ENCODE measurements at places on chromosomes 2 and 18.

- peak overlapping the region; percentile 1 for H3K27ac ChIP-seq
- DNase-seq: peak; percentile 54
- no peaks in the 10 kb centered on the region for H3K36me3 ChIP-seq
- H3K4me3 ChIP-seq: no peak overlapping the region
- H3K27me3 ChIP-seq: no peaks in the 10 kb centered on the region
Observed at GRCh38 chr2:11692966-11693521, 23.0 kb upstream of the NTSR2 start.

DNA sequence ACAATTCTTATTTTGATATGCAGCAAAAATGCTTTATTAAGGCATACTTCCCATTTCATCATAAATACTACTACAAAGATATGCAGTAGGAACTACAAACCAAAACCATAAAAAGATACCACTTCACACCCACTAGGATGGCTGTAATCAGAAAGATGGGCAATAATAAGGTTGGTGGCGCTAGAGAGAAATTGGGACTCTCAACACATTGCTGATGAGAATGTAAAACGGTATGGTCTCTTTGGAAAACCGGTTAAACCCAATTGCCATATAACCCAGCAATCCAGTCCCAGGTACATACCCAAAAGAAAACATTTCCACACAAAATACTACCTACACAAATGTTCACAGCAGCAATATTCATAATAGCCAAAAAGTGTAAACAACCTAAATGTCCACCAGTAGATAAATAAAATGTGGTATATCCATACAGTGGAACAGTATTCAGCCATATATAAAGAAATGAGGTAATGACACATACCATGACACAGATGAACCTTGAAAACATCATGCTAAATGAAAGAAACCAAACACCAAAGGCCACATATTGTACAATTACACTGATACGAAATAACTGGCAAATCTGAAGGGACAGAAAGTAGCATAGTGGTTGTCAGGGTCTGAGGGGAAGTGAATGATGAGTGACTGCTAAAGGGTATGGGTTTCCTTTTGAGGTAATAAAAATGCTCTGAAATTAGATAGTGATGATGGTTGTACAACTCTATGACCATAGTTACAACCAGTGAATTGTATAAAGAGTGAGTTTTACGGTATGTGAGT, 12.7 kb downstream of the SP3 start:
- H3K4me1 ChIP-seq: peaks cover 2% of the 10 kb centered on the region
- no peaks in the 10 kb centered on the region for H3K27me3 ChIP-seq
- H3K4me3 ChIP-seq: no peak overlapping the region
- no peak for DNase-seq
- no peak overlapping the region for H3K27ac ChIP-seq
- peaks cover 23% of the 10 kb centered on the region for H3K36me3 ChIP-seq

- H3K4me1 ChIP-seq: no peaks in the 10 kb centered on the region
- H3K27ac ChIP-seq: peak overlapping the region; percentile 91
- peak overlapping the region; percentile 98 for H3K4me3 ChIP-seq
- DNase-seq: peak; percentile 85
Observed at GRCh38 chr2:207530160-207531031, 634 bp downstream of the CREB1 start.

DNA sequence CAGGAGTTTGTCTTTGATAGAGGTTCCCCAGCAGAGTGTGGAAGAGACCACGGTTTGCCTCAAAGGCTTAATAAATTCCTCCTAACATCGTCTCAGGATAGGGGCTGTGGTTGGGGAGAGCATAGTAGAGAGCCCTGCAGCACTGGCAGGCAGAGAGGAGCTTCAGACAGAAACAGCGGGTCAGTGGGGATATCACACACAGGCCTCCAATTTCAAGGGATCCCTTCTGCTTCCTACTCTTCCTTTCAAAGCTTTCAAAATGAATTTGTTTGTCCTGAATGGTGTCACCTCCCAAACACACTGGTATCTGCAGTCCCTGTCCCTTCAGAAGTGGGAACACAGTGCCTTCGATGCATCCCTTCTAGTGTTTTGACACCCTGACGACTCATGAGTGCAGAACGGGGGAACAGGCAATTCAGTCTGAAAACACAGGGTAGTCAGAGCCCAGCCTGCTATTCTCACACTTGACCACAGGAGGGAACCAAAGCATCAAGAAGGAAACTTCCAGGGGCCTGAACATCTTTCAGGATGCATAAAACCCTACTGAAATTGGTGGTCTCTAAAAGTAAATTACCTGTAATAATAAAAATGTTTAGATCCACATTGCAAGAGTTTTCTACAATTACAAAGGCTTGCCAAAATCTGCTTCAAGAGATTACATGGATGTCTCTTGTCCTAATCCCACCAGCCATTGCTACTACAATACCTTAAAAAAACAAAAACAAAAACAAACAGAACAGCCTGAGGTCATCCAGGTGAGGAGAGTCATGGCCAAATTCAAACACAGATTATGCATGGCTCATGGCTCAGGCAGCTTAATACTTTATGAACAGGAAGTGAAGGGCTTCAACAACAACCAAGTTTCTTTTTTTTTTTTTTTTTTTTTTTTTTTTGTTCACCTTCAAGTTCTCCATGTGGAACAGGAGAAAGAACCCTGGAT, 49.8 kb downstream of the SLC14A2 start:
- no peak overlapping the region for H3K4me3 ChIP-seq
- DNase-seq: no peak
- peaks cover 7% of the 10 kb centered on the region for H3K4me1 ChIP-seq
- no peaks in the 10 kb centered on the region for H3K36me3 ChIP-seq

DNA sequence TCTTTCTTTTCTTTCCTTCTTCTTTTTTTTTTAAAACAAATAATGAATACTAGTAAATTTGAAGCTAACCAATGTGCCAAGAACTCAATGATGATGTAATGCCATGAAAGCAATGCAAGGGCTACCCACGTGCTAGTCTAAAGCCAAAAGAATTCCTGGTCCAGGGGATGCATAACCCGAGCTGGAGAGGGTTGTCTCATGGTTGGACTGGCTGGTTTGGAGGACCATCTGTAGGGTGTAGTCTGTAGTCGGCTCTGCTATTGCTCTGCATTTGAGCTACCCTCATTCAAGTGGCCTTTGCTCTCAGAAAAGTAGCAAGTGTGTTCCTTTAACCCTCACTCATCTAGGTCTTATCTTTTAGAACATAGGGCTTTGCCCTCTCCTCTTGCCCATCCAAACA, 469.6 kb upstream of the CELF4 start:
- no peak for DNase-seq
- H3K27ac ChIP-seq: no peak overlapping the region

- no peak overlapping the region for H3K4me3 ChIP-seq
- no peaks in the 10 kb centered on the region for H3K36me3 ChIP-seq
- H3K27me3 ChIP-seq: no peaks in the 10 kb centered on the region
- no peaks in the 10 kb centered on the region for H3K4me1 ChIP-seq
Observed at GRCh38 chr2:132752421-132753206, 82.6 kb upstream of the LYPD1 start.

GRCh38 chr2:116810645-116811044, 1003.8 kb upstream of the DDX18 start:
- H3K27me3 ChIP-seq: no peaks in the 10 kb centered on the region
- DNase-seq: no peak
- H3K4me1 ChIP-seq: no peaks in the 10 kb centered on the region
- no peak overlapping the region for H3K27ac ChIP-seq
- no peak overlapping the region for H3K4me3 ChIP-seq

DNA sequence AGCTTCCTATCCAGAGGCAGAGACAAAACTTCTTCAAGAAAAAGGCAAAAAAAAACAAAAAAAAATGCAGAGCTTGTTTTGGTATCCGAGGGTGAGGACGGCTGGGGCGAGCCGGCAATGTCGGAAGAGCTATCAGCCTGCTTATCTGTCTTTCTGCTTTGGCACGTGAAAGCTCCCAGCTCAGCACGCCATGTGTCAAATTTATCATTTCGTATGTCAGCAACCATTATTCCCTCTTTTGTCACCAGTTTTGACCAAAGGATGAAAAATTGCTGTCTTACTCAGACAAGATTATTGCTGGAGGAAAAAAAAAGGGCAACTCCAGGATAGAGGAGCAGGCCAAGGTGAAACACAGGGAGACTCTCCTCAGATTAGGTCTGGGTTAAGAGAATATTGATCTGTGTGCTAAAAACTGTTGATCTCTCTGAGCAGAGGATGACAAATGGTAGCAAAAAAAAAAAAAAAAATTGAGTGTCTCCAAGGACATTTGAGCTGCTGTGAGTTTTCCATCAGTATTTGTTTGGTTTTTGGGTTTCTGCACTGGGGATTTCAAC, 532.0 kb upstream of the POU3F3 start:
- H3K27ac ChIP-seq: no peak overlapping the region
- no peak overlapping the region for H3K4me3 ChIP-seq
- no peak for DNase-seq
- H3K4me1 ChIP-seq: no peaks in the 10 kb centered on the region
- no peaks in the 10 kb centered on the region for H3K36me3 ChIP-seq
- H3K27me3 ChIP-seq: no peaks in the 10 kb centered on the region

- H3K27ac ChIP-seq: no peak overlapping the region
- no peak for DNase-seq
- H3K27me3 ChIP-seq: no peaks in the 10 kb centered on the region
- no peaks in the 10 kb centered on the region for H3K36me3 ChIP-seq
Observed at GRCh38 chr2:27721335-27721734, 50.2 kb upstream of the MRPL33 start.

GRCh38 chr18:50410008-50410407, 35.2 kb downstream of the SKA1 start:
- H3K36me3 ChIP-seq: no peaks in the 10 kb centered on the region
- DNase-seq: no peak
- H3K4me3 ChIP-seq: no peak overlapping the region
- no peaks in the 10 kb centered on the region for H3K4me1 ChIP-seq
- no peaks in the 10 kb centered on the region for H3K27me3 ChIP-seq

Data from kidney (tissue), 22 donors.